ENCODE measurements at places on chromosomes 3 and 15. TPM values are rescaled to one million over a fixed set of nuclear protein-coding genes. Genes with fewer than 3 reads are reported as not detected.

DNA sequence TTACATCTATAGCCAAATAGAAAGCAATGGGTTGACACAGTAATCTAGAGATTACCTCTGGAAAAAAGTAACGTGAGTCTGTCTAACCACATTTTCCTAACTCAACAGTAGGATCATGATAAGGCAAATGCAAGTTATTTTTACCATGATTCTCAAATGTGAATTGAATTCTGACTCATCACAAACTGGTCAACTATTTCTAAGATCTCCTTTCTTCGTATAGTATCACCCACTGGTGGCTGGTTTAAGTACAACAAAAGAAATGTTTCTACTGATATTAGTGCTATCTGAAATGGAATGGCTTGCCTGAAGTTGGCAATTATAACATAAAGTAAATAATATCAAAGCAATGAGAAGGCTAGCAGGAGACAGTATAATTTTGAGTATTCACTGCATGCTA, 102.2 kb downstream of the ABI3BP start:
- H3K4me3 ChIP-seq, result no peak overlapping the region
- no peaks in the 10 kb centered on the region for H3K4me1 ChIP-seq
- no peak for DNase-seq
- H3K27ac ChIP-seq, result no peak overlapping the region
- peaks cover 3% of the 10 kb centered on the region for H3K27me3 ChIP-seq
- H3K36me3 ChIP-seq, result no peaks in the 10 kb centered on the region

- no peak overlapping the region for H3K27ac ChIP-seq
- H3K36me3 ChIP-seq, result peaks cover 22% of the 10 kb centered on the region
- H3K4me3 ChIP-seq, result no peak overlapping the region
These were observed 39.9 kb downstream of the NKIRAS1 start for GRCh38 chr3:23876923-23877322.

GRCh38 chr15:83320844-83321243, 36.4 kb upstream of the BNC1 start:
- H3K27ac ChIP-seq, result no peak overlapping the region
- H3K27me3 ChIP-seq, result no peaks in the 10 kb centered on the region
- H3K36me3 ChIP-seq, result no peaks in the 10 kb centered on the region
- H3K4me3 ChIP-seq, result no peak overlapping the region

GRCh38 chr3:148254402-148254801, 443.3 kb upstream of the AGTR1 start:
- H3K27ac ChIP-seq, result no peak overlapping the region
- no peaks in the 10 kb centered on the region for H3K27me3 ChIP-seq
- H3K36me3 ChIP-seq, result no peaks in the 10 kb centered on the region

DNA sequence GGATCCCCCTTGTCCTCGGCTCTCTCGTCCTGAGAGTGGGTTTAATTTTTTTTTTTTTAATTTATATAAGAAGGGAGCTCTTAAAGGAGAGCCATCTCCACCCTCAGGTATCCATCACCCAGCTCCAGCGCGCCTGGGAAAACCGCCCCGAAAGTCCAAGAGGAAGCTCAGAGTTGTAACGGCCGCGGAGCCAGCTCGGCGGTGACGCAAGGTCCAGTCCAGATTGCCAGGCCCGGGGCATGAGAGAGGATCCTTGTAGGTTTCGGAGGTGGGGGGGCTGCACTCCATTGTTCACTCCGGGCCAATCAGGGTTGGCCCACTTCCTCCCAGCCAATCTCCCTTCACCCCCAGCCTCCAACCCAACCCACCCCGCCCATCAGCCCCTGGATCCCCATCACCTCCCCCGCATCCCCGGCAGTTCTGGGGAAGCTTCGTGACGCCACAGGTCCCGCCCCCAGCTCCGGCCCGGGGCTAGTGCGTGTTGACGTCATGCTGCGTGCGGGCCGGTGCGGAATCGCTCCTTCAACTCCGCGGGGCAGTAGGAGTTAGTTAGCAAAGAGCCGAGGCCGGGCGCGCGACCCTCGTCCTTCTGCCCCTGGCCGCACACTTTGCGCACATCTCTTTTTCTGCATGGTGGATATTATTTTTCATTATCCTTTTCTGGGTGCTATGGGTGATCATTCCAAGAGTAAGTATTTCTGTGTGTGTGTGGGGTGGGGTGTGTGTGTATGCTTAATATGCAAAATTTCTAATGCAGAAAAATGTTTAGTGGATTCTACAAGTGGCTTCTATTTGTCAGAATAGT, at the start of gene ISL2:
Gene ISL2, plus strand, starts transcription at position 520 of the 805 bp plus-strand sequence. Its CDS starts 111 bp downstream, at position 631.
- H3K27ac ChIP-seq, result peak within 1 kb of the TSS; percentile 79
- H3K27me3 ChIP-seq, result peaks cover 85% of the 10 kb centered on the region
- peak within 1 kb of the TSS; percentile 82 for H3K4me3 ChIP-seq
- DNase-seq, result peak; percentile 87

GRCh38 chr15:52057996-52058395, 39.0 kb downstream of the MAPK6 start:
- no peaks in the 10 kb centered on the region for H3K4me1 ChIP-seq
- H3K36me3 ChIP-seq, result peaks cover 25% of the 10 kb centered on the region
- DNase-seq, result no peak

GRCh38 chr15:86375733-86376280, 296.1 kb downstream of the AGBL1 start:
- DNase-seq, result no peak
- no peak overlapping the region for H3K27ac ChIP-seq
- no peaks in the 10 kb centered on the region for H3K36me3 ChIP-seq

- no peak for DNase-seq
- peaks cover 3% of the 10 kb centered on the region for H3K27me3 ChIP-seq
- H3K4me1 ChIP-seq, result peaks cover 15% of the 10 kb centered on the region
These were observed 109.7 kb upstream of the PDZRN3 start for GRCh38 chr3:73734211-73735089.

GRCh38 chr3:49412632-49413337, 562 bp downstream of the TCTA start:
- DNase-seq, result no peak
- peak overlapping the region; percentile 94 for H3K27ac ChIP-seq
- no peaks in the 10 kb centered on the region for H3K27me3 ChIP-seq
- H3K4me3 ChIP-seq, result peak overlapping the region; percentile 92
- H3K4me1 ChIP-seq, result peaks cover 38% of the 10 kb centered on the region
- peaks cover 12% of the 10 kb centered on the region for H3K36me3 ChIP-seq

GRCh38 chr15:42996871-42997270, 76.3 kb upstream of the TTBK2 start:
- peaks cover 26% of the 10 kb centered on the region for H3K36me3 ChIP-seq
- DNase-seq, result no peak
- H3K27me3 ChIP-seq, result no peaks in the 10 kb centered on the region
- no peak overlapping the region for H3K4me3 ChIP-seq

DNA sequence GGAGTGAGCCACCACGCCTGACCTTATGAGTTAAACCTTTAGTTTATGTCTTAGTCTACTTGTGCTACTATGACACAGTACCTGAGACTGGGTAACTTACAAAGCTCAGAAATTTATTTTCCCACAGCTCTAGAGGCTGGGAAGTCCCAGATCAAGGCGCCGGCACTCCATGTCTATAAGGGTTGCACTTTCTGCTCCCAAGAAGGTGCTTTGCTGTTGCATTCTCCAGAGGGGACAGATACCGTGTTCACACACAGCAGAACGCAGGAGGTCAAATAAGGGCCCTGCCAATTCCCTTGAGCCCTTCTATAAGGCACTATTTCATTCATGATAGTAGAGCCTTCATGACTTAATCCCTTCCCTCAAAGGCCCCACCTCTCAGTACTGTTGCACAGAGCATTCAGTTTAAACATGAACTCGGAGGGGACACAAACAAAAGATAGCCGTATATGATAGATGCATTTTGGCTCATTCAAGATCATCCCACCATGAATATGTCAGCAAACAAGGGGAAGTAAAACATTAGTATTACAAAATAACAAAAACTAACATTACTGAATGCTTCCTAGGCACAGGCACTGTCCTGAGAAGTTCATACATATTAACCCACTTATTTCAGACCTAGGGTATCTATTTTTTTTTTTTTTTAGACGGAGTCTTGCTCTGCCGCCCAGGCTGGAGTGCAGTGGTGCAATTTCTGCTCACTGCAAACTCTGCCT, 26.5 kb downstream of the PLA1A start:
- no peak overlapping the region for H3K4me3 ChIP-seq
- H3K27ac ChIP-seq, result no peak overlapping the region
- no peak for DNase-seq
- no peaks in the 10 kb centered on the region for H3K36me3 ChIP-seq
- H3K4me1 ChIP-seq, result peaks cover 4% of the 10 kb centered on the region

DNA sequence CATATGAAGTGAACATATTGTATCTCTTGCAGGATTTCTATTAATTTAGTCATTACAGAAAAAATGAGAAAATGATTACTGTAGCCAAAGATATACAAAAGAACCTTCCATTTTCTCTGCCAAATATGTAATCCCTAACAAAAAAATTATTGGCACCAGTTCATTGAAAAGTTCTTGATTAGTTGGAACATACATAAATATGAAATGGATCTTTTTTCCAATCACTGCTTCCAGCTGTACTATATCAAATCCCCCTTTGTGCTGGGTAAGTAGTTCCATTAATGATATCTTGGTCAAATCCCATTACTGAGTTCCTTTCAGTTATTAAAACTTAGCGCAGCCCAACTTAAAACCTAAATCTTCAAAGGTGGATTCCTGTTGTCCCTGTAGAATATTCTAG, 263.8 kb downstream of the SLC9A9 start:
- H3K36me3 ChIP-seq, result no peaks in the 10 kb centered on the region
- no peak for DNase-seq
- no peak overlapping the region for H3K27ac ChIP-seq
- peaks cover 13% of the 10 kb centered on the region for H3K4me1 ChIP-seq

DNA sequence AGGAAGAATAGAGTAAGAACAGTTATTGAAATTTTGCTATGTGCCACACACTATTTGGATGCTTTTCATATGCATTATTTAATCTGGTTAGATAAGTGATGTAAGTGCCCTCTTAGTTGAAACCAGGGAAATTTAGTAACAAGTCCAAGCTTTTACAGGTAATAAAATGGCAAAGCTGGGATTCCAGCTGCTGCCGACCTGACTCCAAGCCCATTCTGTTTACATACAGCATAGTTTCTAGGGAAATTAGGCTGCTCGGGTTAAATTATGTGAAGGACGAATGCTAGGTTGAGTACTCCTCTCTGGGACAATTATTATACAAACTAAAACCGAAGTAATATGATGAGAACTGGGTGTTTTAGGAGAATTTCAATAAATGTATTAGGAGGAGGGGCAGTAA, 38.7 kb upstream of the FAH start:
- no peaks in the 10 kb centered on the region for H3K27me3 ChIP-seq
- H3K4me1 ChIP-seq, result peaks cover 9% of the 10 kb centered on the region
- no peak for DNase-seq

DNA sequence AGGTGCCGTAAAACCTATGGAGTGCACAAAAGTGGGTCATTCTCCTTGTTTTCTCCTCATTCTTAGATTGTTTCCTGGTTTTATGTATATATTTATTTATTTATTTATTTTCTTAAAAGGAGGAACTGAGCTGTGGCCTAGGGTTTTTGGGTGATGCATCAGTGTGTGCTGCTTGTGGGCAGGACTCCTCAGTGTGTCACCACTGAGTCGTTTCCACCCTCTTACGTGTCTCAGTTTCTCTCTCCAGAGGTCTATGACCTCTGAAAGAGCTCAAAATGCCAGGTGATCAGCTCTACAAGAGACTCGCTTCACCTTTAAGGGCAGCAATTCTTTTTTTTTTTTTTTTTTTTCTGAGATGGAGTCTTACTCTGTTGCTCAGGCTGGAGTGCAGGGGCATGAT, 72.9 kb downstream of the CD200 start:
- H3K36me3 ChIP-seq, result no peaks in the 10 kb centered on the region
- DNase-seq, result no peak
- no peak overlapping the region for H3K4me3 ChIP-seq
- no peaks in the 10 kb centered on the region for H3K4me1 ChIP-seq
- no peaks in the 10 kb centered on the region for H3K27me3 ChIP-seq

DNA sequence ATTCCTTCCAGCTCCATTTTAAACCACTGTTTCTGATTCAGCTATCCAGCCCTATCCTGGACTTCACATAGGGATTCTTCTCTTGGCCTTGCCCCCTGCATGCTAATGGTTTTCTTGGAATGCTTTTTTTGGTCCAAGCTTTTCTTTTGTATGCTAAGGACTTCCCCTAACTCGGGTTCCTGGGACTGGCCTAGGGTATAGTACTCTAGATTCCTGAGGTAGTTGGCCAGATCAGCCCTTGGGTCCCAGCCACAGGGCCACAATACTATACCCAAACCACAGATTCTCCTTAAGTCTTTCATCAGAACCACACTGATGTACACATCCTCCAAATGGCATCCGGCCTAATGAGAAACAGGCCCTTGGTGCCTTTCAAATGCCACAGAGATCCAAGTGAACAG, 2.8 kb downstream of the FYCO1 start:
- H3K36me3 ChIP-seq, result peaks cover 3% of the 10 kb centered on the region
- peak overlapping the region; percentile 74 for H3K27ac ChIP-seq
- no peak for DNase-seq
- peak overlapping the region; percentile 70 for H3K4me3 ChIP-seq
- H3K27me3 ChIP-seq, result peaks cover 1% of the 10 kb centered on the region
- peaks cover 15% of the 10 kb centered on the region for H3K4me1 ChIP-seq

GRCh38 chr15:66737243-66738010, 35.4 kb downstream of the SMAD6 start:
- no peak for DNase-seq
- peaks cover 9% of the 10 kb centered on the region for H3K36me3 ChIP-seq
- H3K27ac ChIP-seq, result no peak overlapping the region
- no peak overlapping the region for H3K4me3 ChIP-seq
- H3K4me1 ChIP-seq, result peaks cover 39% of the 10 kb centered on the region

DNA sequence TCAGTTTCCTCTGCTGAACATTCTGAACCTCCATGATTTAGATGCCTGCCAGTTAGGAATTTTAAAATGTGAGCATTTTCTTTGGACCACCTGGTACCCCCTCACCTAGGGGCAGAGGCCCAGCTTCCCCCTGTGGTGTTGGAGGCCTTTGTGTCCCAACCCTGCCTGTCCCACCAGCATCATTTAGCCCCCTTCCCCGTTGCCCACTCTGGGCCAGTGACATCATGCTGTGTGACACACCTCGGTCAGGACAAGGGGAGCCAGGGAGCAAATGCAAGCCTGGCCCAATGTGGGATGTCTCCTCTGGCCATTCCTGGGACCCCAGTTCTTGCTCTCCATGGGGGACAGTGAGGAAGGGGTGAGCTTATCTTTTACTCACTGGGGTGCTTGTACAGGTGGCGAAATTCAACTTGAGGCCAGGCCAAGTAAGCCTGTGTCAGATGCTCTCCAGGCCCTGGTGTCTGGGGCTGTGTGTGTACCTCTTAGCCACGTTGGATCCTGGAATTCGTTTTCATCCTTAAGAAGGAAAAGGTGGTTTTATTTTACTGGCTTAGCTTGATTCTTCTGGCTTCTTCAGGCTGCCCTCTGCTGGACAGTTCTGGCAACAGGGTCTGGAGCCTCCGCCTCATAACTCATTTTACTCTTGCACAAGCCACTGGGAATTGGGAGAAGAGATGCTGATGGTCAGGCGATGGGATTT, 49.7 kb upstream of the MYZAP start:
- H3K36me3 ChIP-seq, result peaks cover 6% of the 10 kb centered on the region
- no peaks in the 10 kb centered on the region for H3K27me3 ChIP-seq
- DNase-seq, result no peak
- peak overlapping the region; percentile 61 for H3K27ac ChIP-seq
- H3K4me3 ChIP-seq, result no peak overlapping the region

Gene ACAN
- 0.05 TPM for total RNA-seq

Gene IQCH
- 1.00 TPM for total RNA-seq

Gene NEDD4
- 21.1 TPM for total RNA-seq

Gene EIF4E3
- 14.4 TPM for total RNA-seq

Gene VGLL3
- 25.3 TPM for total RNA-seq
